Effector CD4-positive, alpha-beta T cell (primary cell): ENCODE measurements at places on chromosomes 2 and 18.

- no peak for DNase-seq
Observed at GRCh38 chr2:101329026-101329425, 20.5 kb upstream of the RNF149 start.

DNA sequence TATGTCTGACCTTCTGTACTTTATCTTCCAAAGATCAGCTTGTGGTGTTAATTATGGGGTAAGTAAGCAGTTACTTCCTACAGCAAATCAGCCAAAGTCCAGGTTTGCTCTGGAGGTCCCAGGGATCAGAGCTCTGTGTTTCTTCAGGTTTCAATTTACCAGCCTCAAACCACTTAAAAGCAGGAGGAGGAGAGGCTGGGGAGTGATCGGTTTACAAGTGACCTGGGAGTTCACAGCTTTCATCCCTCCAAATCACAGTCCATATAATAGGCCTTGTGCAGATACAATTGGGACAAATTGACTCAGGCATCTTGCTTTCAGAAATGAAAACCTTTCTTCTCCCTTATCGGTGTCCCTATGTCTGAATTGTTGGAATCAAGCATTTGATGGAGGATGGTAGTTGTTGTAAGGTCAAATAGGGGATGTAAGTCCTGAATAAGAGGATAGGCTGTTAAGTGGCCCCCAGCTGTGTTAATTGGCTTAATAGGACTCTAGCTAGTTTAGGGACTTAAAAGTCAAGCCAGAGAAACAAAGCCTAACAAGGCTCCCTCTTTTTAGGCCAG lies 188.0 kb upstream of the NT5C1B start:
- DNase-seq: no peak

DNA sequence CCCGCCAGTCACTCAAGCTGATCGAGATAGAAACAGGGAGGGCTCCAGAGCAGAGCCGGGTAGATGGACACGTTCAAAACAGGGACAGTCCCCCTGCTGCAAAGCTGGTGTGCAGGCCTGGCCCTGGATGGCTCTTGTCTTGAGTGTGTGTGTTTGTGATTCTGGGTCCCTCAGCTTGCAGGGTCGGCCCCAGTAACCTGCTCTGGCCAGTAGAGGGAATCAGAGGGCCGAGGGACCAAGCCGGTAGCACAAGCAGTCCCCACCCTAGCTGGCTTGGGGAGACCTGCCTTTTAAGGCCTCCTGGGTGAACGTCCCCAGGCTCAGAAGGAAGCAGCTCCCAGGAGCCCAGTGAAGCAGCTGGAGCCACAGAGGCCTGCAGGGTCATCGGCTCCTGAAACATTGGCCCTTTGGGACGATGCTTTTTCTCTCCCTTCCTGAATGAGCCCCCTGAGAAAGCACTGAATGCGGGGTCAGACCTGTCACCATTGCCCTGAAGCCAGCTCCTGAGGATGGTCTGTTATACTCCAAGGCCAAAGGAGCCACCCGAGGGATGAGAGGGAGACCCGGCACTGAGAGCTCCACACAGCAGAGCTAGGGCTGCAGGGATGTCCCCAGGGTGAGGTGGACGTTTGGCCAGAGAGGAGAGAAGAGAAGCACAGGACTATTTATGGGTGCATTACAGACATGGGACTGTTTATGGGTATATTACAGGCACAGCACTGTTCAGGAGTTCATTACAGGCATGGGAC lies 15.4 kb upstream of the MLPH start:
- no peak for DNase-seq

DNA sequence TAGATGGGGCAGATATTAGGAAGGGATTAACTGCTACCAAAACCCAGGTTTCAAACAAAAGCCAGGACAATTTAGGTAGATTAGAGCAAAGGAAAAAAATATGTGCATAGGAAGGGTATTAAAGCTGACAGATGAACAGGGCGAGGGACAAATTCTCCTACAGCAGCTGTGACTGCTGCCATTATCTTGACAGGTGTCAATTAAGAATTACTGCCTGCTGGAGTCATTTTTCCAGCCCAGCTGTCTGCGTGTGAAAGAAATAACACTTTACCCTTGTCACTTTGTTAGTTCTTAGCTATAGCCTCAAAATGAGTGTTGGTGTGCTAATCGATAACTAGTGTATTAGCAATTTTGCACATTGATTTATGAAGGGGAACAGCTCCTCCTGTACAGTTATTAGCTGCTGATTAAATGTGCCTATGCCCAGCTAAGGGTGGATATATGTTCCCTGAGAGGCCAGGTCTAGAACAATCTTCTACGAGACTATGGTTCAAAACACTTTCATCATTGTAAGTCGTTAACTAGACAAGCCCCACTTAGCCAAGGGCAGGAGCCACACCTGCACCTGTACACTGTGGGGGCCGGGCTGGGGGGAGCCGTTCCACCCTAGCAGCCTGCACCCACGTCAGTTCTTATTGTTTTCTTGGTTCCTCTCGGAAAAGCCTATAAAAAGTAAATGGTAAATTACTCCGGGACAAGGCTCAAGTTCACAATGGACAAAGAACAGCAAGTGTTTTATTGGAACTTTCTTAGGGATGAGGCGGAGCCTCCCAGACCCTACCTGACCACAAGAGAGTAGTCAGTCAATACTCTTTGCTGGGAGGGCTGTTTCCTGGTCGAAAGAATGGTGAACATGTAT lies 7.7 kb downstream of the TSHZ1 start:
- no peak for DNase-seq

- DNase-seq: no peak
Observed at GRCh38 chr2:184530239-184530638, 68.1 kb upstream of the ZNF804A start.

DNA sequence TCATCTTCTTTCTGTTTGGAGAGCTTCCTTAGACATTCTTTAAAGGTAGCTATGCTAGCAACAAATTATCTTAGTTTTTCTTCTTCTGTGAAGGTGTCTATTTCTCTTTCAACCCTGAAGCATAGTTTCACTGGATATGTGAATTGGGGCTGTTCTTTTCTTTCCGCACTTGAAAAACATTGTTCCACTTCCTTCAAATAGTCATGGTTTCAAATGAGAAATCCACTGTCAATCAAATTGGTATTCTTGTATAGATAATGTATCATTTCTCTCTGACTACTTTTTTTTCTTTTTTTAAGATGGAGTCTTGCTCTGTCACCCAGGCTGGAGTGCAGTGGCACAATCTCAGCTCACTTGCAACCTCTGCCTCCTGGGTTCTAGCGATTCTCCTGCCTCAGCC lies 254.0 kb downstream of the ANAPC1 start:
- DNase-seq: no peak

GRCh38 chr2:47891369-47892337 lies 14.6 kb downstream of the FBXO11 start:
- no peak for DNase-seq

GRCh38 chr2:210324458-210324857 lies 9.5 kb upstream of the MYL1 start:
- no peak for DNase-seq

DNA sequence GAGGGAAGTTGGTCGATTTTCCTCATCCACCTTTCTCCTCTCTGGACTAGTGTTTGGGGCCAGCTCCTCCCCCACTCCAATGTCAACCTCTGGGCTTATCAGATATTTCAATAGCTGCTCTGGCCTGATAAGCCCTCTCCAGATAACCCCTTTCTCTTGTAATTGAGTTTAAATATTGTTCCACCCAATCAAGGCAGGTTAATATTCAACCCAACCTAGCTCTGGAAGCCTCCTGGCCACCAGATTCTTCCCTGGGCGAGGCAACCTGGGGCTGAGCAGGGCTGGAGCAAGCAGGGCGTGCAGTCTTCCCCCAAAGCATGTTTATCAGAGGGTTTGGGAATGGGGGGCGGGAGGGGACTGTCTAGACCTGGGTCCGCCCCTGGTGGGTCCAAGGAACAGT lies 73.8 kb downstream of the TFCP2L1 start:
- DNase-seq: no peak

DNA sequence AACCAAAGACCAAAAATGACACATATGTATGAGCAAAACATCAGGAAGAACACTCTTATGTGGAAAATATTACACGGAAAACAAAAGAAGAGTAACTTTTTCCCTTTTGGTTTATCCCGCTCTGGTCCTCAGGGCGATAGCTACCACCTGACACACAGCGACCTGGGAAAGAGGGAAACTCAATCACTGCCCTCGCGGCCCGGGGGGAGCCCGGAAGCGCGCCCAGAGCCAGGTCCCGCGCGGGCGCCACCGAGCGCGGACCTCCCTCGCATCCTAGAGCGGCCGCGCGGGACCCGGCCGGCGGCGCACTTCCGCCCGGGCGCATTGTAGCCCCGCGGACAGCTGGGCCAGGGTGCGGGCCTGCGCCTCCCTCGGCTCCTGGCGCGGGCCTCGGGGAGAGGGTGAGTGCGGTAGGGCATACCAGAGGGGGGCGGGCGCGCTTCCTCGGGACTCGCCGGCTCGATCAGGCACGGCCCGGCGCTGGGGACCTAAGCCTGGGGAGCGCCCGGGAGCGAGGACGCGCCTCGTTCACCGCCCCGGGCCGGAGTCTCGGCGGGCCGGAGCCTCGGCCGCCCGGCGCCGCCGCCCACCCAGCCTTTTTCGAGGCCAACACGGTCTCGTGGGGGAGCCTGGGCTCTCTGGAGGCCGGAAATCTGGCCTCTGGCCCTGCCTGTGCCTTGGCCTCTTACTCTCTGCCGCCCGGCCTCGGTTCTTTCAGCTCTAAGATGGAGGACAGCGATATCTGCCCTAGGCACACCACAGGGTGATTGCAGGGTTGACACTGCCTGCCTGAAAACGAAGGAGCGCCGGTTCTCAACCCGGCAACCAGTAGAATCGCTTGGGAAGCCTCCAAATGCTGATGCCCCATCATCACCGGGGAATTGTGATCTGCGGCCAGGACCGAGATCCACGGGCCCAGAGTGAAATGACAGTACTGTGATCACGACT lies at the start of gene ELAC1:
TSS of gene ELAC1 (plus strand) at position 327 of the 948 bp plus-strand sequence. CDS start 6,365 bp downstream, outside the sequence.
- DNase-seq: peak; percentile 37

- DNase-seq: no peak
Observed at GRCh38 chr18:55932675-55933074, 344.7 kb upstream of the TCF4 start.

DNA sequence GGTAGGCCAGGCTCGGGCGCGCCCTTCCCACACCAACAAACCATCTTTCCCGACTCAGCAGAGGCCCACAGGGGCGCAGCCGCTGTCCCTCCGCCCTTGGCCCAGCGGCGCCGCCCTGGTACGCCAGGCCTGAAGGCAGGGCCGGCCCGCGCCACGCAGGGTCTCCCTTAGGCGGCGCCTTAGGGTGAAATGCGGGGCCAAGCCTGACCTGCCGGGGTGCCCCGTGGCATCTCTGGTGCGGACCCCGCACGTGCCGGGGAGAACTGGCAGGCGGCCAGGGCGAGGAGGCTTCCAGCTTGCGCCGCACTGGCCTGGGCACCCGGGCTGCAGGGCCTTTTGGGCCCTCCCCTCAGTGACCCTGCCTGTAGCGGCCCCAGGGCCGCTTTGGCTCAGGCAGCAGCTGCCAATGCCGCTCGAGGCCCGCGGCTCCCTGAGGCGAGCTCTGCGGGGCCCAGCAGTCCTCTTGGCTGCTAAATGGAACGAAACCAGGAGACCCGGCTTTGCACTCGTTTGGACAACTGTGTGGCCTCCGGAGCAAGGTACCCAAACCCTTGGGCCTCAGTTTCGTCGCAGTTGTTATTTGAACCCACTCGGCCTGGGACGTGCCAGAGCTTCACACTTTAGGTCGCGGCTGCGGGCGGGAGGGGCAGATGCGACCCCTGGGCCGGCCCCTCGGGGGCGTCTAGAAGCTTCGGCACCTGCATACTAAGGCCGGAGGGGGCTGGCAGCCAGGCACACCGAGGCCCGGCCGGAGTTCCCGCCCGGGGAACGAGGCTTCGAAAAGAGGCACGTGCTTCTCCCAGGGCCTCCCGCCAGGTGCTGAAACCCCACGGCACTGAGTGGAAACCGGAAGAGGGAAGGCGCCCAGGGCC lies 8.5 kb downstream of the OTX1 start:
- no peak for DNase-seq

GRCh38 chr18:58398648-58399398 lies 230.1 kb downstream of the ALPK2 start:
- no peak for DNase-seq

- no peak for DNase-seq
Observed at GRCh38 chr2:165820296-165820695, 26.2 kb upstream of the GALNT3 start.

GRCh38 chr18:70260683-70261082 lies 28.2 kb upstream of the SOCS6 start:
- DNase-seq: no peak

DNA sequence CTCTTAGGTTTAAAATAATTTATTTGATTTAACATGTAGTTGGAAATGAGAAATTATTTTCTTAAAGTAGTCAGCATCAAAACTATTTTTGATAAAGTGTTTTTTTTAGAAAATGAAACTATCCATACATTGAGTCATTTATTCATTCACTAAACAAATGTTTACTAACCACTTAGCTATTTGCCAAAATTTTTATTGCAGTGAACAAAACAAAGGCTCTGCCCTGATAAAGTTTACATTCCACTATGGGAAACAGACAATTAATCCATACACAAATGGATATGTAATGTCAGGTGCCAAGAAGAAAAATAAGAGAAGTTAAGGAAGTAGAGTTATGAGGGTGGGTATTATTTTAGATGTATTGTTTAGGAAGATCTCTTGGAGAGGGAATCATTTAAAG lies 19.1 kb upstream of the CCDC178 start:
- DNase-seq: no peak
